Activated CD8-positive, alpha-beta T cell treated with anti-CD3 and anti-CD28 coated beads for 36 hours (primary cell): ENCODE measurements at places on chromosomes 13 and 19. TPM values are rescaled to one million over a fixed set of nuclear protein-coding genes. Genes with fewer than 3 reads are reported as not detected.

Gene ZNF763
- total RNA-seq = 0.83 TPM

Gene MAMSTR
- 1.0 TPM for total RNA-seq

Gene BRSK1
- 5.1 TPM for total RNA-seq

Gene FUT1
- 0.09 TPM for total RNA-seq

Gene IFI30
- 21.9 TPM for total RNA-seq

Gene C19orf33
- total RNA-seq = not detected

Gene TSHZ3
- 0.38 TPM for total RNA-seq

Gene ANO8
- 5.4 TPM for total RNA-seq

Gene CALR3
- not detected for total RNA-seq

Gene SIGLEC5
- not detected for total RNA-seq

Gene VAV1
- total RNA-seq = 65.4 TPM

Gene ATP12A
- 4.4 TPM for total RNA-seq

Gene ENOX1
- 0.09 TPM for total RNA-seq

Gene GPR183
- 8.6 TPM for total RNA-seq

Gene TGFBR3L
- 5.1 TPM for total RNA-seq

Gene GGN
- total RNA-seq = not detected

Gene FAM187B
- total RNA-seq = not detected

Gene ZNF226
- total RNA-seq = 6.7 TPM

Gene CGB3
- total RNA-seq = not detected

Gene CLIP3
- total RNA-seq = 1.2 TPM

Gene PHLDB3
- 14.7 TPM for total RNA-seq

Gene IGFL3
- not detected for total RNA-seq

Gene ZNF439
- 9.6 TPM for total RNA-seq

Gene C13orf46
- 1.9 TPM for total RNA-seq

Gene LILRB5
- total RNA-seq = not detected

Gene ZNF837
- total RNA-seq = 1.5 TPM

Gene ZNF208
- 1.6 TPM for total RNA-seq

Gene ADAMTSL5
- total RNA-seq = 1.3 TPM
